ENCODE measurements at places on chromosomes 5 and 9.

DNA sequence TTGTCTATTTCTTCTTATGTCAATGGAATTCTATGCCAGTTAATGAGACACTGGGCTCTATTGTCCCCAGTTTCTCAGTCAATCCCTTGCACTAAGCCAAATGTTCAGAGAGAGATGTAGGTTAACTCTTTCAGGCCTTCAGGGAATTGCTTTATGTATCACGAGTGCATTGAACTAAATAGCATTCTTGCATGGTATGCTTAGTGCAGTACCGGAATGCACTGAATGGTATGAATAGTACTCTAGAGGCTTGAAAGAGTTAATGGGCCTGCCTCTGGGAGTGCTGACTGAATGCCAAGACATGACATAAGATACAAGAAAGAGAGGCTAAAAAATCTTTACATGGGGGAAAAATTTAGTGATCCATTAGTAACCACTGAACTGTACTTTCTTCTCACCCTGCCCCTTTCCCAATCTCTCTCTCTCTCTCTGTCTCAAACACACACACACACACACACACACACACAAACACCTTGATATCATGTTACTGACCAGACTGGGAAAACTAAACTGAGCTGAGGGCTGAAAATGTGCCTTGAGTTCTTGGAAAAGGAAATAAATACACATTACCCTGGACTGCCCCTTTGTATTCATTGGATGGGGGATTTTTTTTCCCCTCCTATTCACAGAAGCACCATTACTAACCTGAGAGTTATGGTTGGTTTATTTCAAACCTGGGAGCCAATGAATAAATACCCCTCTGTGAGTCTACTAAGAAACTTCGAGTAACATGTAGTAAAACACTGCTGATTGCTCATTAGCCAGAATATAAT, 35.4 kb upstream of the TMC1 start:
- no peak for DNase-seq

GRCh38 chr5:37005946-37006540, 129.5 kb downstream of the NIPBL start:
- no peak for DNase-seq

DNA sequence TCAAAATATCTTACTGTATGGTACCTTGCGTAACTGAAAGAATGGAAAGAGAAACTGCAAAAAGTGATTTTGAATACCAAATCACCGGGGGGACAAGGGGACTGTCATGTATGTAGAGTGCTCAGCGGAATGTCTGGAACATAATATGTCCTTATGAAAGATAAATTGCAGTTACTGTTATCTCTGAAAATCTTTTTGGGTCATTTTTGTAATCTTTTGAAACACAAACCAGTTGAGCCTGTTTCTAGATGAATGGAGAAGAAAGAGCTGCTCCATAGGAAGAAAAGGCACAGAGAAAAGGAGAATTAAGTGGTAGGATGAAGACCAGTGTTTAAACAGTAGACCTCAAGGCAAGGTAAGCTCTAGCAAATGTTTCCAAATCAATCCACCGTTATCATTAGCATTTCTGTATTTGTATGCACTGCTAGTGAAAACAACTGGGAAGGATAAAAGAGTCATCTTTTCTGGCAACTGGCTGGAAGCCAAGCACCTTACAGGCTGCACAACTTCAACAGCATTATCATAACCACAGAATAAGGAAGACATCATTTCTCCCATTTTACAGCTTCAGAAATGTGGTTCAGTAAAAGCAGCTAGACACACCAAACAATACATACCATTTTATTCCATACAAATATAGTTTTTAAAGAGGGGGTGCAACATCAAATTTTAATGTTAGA, 158.5 kb downstream of the TRPM3 start:
- no peak for DNase-seq

DNA sequence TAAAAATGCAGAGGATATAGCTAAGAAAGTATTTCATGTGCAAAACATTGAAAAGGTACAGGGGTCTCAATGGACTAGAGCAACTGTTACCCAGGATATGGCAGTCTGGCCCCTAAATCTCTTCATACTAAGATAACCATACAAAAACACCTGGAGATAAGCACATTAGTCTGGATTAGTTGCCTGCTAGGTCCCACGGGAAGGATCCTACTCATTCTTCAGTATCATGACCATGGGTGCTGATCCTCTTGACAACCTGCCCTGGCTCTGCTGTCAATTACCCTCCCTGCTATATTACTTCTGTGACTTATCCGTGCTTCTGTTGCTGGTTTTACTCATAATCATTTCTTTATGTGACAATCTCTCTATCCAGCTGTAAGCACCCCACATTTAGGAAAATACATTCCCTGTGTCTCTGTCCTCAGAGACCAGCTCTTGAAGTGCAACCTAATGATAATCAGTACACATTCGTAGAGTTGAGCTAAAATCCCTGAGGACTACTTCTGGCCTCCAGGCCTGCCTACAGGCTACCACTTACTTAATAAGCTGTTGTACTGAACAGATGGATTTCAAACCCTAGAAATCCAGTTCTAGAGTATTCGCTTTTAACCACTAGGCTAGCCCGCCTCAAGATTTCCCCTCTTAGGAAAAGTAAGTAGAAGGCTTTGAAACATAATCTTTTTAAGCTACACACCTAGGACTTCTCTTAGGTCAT, 190.5 kb upstream of the OR13F1 start:
- no peak for DNase-seq

GRCh38 chr5:132267166-132267739, 9.8 kb downstream of the PDLIM4 start:
- DNase-seq = no peak

DNA sequence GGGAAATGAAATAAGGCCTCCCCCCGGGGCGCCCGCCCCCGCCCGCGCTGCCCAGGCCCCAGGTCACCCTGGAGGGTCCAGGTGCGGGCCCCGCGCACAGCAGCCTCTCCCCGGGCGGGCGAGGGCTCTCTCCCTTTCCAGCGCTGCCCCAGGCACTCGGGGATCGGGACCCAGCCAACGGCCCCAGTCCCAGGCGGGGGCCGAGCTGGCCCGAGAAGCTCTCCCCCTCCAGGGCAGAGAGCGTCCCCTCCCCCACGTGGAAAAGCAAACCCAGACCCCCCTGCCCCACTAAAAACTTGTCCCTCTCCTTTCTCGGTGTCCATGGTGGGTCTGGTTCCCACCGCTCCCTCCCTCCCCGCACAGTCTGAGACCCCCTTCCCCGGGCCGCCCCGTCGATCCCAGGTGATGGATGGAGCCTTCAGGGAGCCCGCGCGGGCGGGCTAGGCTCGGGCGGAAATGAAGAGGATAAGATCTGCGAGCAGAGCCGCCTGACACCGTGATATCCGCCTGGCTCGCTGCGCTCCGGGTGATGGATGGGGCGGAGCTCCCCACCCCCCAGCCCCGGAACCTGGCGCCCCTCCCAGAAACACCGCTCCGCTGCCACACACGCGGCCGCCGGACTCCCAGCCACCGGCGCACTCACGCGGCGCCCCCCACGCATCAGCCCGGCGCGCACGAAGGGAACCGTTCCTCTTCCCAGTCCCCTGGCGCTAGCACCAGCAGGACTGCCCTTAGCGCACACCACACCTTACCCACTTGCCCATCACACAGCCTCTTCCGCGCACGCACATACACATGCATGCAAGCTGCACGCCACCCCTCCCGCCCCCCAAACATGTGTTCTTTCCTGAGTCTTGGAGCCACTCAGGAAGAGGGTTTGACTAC, 81.7 kb upstream of the ZBTB43 start:
- no peak for DNase-seq

DNA sequence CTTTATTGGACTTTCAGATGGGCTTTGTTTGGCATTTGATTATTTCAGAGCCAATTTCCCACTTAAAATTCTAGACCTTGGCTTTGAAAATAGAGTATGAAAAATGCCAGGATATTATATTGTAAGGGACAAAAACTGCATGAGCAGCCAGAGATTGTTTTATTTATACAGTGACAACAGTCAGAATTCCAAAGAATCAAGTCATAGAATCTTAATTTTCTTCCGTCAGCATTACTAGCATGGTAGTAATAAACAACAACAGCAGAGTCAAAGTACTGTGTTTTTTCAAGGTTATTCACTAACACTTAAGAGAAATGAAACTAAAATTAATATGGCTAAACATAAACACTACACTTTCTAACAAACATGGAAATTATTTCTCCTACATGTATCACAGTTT, 52.2 kb downstream of the MLLT3 start:
- no peak for DNase-seq

DNA sequence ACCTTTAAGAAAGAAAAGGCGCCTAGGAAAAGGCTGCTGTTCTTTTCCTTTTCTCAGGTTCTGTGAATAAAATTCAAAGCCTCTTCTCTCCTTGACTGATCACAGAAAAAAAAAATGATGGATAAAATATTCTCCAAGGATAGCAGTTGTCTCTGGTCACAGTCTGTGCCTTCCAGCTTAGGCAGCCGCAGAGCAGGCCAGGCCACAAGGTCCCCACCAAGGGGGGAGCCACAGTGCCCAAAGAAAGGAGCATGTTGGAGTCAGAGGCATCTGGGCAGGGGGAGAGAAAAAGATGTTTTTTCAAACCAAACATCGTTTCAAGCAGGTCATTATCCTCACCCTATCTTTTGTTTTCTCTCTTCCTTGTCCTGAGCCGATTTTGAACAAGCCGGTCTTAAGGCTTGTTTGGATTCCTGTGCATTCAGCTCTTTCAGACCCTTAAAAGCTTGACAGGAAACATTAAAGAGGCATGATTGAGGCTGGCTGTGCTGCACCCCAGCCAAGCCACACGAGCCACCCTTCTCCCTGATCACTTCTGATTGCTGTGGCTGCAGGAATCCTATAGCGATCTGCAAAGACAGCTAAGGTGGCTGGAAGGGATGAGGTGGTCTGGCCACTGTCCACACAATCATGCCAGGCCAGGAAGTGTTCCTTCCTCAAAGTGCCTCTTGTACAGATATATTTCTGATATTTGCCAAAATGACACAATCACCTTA, 284.6 kb upstream of the TLE4 start:
- no peak for DNase-seq

DNA sequence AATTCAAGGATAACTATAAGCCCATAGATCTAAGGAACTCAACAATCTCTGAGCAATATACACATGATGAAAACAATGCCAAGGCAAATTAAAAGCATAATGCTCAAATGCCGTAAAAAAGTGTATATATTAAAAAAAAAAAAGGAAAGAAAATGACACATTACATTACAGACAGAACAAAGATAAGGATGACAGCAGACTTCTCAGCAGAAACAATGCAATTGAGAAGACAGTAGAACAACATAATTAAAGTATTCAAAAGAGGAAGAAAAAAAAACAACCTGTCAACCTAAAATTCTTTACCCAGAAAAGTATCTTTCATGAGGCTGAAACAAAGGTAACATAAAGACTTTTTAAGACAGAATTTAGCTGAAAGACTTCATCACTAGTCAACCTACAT, 591.7 kb downstream of the ZNF608 start:
- no peak for DNase-seq

DNA sequence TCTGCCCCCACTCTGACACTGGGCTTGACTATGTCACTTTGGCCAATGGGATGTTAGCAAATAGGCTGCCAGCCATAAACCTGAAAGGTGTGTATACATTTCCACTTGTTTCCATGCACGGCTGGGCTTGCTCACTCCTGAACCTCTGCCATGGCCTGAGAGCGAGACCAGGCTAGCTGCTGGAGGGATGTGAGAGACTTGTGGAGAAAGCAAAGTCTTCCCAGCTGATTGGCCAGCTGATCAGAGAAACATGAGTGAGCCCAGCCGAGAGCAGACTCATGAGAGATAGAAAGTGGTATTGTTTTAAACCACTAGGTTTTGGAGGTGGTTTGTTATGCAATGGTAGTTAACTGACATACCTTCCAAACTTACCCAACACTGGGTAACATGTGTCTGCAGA, 13.9 kb downstream of the FAM193B start:
- no peak for DNase-seq

DNA sequence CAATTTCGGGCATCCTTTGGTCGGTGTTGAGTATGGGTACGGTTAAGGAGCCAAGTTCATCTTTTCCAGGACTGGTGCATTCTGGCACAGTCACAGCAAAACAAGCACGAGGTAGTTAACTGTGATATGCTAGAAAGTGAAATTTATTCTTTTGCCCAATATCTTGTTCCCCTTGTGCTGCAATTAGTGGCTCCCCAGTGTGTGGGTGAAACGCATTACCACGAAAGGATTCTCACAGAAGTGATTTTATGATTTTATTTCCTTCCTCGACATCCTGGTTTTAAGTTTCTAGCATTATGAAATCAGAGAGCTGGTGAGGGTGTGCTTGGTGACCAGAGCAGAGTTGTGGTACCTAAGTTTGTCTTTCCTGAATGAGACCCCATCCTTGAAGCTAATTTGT, 1.5 kb downstream of the FRMPD1 start:
- DNase-seq = no peak

GRCh38 chr5:73523861-73524260, 25.6 kb downstream of the BTF3 start:
- no peak for DNase-seq

DNA sequence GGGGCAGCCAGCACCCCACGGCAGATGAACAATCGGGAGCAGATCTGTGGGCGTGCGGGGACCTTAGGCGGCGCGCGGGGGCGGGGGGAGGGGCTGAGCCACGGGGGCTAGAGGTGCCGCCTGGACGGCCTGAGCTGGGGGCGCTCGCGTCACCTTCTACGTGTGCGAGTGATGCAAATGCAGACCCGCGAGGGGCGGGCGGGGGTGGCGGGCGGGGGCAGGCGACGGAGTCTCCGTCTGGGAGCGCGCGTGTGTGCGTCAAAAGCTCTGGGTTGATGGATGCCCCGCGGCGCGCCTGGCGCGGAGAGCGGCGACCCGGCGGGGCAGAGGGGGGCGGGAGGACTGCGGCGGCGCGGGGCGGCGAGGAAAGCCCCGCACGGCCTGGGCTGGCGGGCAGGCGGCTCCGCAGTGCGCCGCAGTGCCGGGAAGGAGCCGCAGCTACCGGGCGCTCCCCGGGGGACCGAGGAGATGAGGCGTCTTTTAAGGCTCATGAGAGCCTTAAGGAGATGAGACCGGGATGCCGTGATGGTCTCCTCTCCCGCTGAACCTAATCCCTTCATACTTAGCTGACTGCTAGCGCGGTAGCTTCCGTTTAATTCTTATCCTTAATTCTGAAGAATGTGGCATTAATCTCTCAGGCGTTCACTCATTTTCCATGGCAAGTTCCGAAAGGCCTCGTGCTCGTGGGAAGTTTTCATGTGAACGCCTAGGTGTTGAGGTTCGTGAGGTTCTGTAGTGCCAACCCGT, 1.5 kb downstream of the SV2C start:
- peak; percentile 24 for DNase-seq

DNA sequence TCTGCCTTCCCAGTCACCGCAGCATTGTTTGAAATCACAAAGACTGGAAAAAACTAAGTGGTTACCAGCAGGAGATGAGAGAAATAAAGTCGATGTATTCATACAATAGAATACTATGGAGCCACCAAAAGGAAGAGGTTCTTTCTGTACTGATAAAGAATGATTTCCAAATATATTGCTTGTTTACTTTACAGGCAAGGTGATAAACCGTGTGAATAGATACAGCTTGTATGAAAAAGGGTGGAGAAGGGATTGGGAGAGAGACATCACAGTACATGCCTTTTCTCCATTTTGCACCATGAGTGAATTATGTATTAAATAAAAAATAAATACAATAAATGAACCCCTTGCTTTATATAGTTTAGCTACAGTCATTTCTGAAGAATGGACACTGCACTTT, 91.7 kb downstream of the RFK start:
- no peak for DNase-seq
